HepG2 (cell line): ENCODE measurements at places on chromosomes 2 and 18.

GRCh38 chr2:214706986-214707385 is 102.5 kb downstream of the BARD1 start:
- no peaks in the 10 kb centered on the region for H3K36me3 ChIP-seq
- H3K27me3 ChIP-seq = no peaks in the 10 kb centered on the region
- no peak for DNase-seq
- H3K4me3 ChIP-seq = no peak overlapping the region
- no peaks in the 10 kb centered on the region for H3K4me1 ChIP-seq

GRCh38 chr2:1366546-1367134 is 46.6 kb upstream of the TPO start:
- H3K36me3 ChIP-seq = no peaks in the 10 kb centered on the region
- H3K4me3 ChIP-seq = no peak overlapping the region
- H3K27me3 ChIP-seq = no peaks in the 10 kb centered on the region; the same call in 1 of the 2 replicates
- no peak overlapping the region for H3K27ac ChIP-seq

DNA sequence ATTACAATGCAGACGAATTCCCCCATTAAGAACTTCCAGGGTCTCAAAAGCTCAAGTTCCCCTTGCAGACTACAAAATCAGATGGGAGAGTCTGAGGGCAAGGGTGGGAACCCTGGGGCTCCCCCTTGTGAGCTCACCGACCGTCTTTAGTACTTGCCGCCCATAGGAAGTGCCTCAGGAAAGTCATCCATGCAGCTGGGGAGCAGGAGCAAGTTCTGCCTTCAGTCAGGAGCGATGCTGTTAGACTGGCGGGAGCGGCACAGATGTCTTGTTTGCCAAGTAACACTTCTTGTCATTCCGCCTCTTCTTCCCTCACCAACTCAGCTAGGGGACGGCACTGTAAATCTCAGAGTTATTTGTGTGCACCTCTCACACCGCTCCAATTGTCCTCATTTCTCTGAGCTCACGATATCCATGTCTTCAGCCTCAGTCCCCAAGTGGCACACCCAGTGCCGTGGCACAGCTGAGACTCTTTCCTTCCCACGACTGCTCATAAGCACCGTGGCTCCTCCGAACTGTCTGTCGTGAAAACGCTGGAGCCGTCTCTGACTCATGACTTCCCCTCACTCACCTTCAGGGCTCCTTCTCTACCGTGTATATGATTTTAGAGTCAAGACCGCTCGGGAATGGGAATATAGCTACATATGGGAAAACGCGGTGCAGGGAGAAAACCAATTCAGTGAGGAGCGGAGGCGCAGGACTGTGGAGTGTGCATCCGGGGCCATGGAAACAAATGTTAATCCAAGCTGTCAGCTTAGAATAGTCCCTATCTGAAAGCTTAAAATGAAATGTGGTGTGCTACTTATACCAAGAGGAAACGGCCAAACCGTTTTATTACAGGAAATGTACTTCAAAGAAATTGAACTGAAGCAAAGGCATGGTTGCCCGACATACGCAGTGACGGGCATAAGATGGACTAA is 34.0 kb downstream of the UXS1 start:
- no peaks in the 10 kb centered on the region for H3K4me1 ChIP-seq
- H3K4me3 ChIP-seq = no peak overlapping the region
- H3K27me3 ChIP-seq = no peaks in the 10 kb centered on the region

DNA sequence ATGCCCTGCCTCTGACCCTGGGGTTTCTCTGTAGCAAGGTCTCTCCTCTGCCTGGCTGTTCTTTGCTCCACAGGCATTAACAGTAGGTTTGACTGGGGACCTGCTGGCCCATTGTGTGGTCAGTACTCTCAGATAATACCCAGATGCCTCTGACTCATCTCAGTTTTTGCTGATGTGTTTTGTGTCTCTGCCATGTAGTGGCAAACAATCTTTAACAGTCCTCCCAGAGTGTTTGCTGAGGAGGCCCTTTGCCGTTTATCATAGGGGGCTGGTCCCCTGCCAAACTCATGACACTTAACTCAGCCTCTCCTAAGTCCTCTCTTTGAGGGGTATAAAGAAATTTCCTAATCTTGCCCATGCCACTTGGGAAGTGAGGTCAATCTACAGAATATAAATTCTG is 793.7 kb upstream of the FANCL start:
- no peak overlapping the region for H3K27ac ChIP-seq
- no peaks in the 10 kb centered on the region for H3K27me3 ChIP-seq
- no peak for DNase-seq
- H3K4me3 ChIP-seq = no peak overlapping the region

GRCh38 chr2:147502711-147503290 is 342.0 kb upstream of the ACVR2A start:
- H3K27me3 ChIP-seq = no peaks in the 10 kb centered on the region
- H3K4me3 ChIP-seq = no peak overlapping the region

DNA sequence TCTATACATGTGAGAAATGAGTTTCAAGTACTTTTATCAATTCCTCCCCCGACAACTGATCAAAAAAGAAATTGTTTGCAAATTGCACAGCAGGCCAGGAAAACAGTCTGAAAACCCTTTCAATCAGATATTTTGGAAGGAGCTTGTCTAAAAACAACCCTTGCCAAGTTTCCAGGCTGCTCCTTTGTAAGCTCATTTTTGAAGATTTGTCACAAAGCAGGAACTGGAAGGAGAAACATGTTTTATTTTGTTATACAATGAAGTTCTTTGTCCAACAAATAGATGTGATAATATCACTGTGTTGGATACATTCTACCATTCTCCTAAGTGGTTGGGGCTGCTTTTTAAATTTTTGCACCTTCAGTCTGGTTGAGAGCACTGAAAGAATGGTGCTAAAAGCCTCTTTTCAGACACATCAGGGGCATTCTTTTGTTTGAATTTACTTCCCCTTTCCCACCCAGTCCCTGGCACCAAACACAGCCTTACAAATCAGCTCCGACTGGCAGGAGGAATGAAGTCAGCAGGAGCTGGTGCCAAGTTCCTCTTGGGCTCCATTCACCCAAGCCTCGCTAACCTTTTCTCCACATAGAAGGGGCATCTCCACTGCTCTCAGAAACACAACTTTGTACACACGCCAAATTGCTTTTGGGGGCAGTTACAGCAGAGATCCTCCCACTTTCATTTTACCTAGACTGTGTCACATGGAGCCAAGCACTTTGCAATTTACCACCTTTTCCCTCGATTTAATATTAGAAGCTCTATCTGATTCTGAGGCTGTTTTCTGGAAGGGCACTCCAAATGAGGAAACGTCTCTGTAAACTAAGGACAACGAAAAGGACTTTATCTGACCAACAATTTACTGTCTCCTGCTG is 88.0 kb downstream of the C1D start:
- no peaks in the 10 kb centered on the region for H3K4me1 ChIP-seq
- 0 out of 2 replicates have a peak, but pooled peaks cover 1% of the 10 kb centered on the region for H3K27me3 ChIP-seq
- no peak overlapping the region for H3K4me3 ChIP-seq
- H3K36me3 ChIP-seq = no peaks in the 10 kb centered on the region
